ENCODE measurements at places on chromosomes 11 and 22.
A peak's percentile ranks its signal among the peaks of the same experiment; 100 is the strongest.

GRCh38 chr22:48926136-48926535, 901.5 kb downstream of the BRD1 start:
- no peak for DNase-seq

- DNase-seq, result no peak
Measured at GRCh38 chr22:47610764-47611163, 848.3 kb downstream of the TBC1D22A start.

DNA sequence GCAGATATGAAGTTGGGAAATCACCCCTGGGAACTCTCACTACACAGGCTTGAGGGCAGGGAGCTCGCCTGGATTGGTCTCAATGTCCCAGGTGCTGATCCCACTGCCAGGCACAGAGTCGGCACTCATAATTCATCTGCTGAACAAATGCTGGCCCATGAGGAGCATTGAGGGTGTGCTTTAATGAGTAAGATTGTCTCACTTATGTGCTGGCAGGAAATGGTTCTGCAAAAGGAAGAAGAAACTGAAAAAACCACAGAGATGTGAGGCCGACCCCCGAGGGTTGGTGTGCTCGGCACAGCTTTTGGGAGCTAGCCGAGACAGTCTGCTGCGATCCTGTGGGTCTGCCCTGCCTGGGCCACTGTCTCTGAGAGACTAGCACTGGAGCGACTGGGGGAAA, 9.4 kb downstream of the PLAAT2 start:
- no peak for DNase-seq

DNA sequence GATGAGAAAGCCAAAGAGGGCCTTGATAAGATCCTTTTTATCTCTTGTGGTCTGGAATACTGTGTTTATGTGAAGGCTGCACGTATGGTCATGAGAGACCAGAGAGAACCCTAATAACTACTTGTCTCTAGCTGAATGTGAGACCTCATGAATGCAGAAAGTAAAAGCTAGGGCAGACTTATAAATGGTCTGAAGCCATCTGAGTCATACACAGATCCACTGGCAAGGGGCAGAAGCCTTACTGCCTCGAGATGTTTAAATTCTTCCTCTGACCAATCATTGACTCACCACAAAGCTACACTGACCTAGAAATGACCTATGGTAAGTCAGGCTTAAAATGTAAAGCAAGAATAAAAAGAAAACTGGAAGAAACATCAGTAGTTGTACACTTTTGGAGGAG, 22.7 kb upstream of the OR4B1 start:
- DNase-seq, result peak; percentile 19

- no peak for DNase-seq
Measured at GRCh38 chr22:45465633-45466032, 37.0 kb upstream of the FBLN1 start.

GRCh38 chr11:60349990-60350389, 22.9 kb downstream of the MS4A6E start:
- no peak for DNase-seq

- no peak for DNase-seq
Measured at GRCh38 chr22:50183141-50183971, 2.4 kb upstream of the TRABD start.

DNA sequence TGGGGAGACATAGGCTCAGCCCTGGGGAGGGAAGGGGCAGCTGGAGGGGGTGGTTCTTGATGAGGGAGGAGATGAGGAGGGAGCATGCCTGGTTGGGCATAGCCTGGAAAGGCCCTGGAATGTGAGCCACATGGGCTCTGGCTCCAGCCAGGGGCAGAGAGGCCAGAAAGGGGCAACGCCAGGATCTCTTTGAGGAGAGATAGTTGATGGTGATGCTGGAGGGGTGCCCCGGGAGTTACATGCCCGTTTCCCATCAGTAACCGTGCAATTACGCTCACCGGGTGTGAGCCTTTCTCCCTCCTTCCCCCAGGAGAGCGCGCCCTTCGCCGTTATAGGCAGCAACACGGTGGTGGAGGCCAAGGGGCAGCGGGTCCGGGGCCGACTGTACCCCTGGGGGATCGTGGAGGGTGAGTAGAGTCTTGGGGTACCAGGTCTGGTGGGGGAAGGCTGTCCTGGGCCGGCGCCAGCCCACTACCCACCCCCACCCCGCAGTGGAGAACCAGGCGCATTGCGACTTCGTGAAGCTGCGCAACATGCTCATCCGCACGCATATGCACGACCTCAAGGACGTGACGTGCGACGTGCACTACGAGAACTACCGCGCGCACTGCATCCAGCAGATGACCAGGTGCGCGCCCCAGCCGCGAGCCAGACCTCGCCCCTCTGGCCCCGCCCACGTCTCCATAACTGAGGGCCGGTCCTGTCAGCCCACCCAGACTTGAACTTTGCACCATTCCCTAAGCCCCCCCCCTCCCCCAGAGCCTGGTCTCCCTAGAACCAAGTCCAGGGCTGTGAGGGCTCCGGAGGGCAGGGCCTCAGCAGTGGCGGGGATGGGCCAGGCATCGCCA, 1.8 kb upstream of the GP1BB start:
- DNase-seq, result no peak

GRCh38 chr11:124799348-124800225, 619 bp downstream of the MSANTD2 start:
- peak; percentile 48 for DNase-seq

- no peak for DNase-seq
Measured at GRCh38 chr22:20101638-20102037, 14.3 kb upstream of the RANBP1 start.

DNA sequence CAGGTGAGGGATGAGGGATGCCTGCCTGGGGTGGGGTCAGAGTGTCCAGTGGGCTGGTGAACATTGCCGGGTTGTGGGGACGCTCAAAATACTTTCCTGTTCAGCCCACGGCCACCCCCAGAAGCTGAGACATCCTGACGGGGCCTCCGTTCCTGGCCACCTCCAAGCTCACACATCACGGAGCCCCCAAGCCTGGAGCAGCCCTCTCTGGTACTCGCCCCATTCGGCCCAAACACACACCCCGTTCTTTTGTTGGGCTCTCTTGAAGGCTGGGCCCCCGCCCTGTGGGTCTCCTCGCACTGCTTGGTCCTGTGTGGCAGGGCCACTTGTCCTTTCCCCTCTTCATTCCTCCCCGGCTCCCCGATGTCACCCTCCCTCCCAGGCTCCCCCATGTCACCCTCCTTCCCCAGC, 442.6 kb downstream of the TBC1D22A start:
- no peak for DNase-seq

GRCh38 chr11:1863352-1864216, 10.7 kb downstream of the LSP1 start:
- DNase-seq, result peak; percentile 33

DNA sequence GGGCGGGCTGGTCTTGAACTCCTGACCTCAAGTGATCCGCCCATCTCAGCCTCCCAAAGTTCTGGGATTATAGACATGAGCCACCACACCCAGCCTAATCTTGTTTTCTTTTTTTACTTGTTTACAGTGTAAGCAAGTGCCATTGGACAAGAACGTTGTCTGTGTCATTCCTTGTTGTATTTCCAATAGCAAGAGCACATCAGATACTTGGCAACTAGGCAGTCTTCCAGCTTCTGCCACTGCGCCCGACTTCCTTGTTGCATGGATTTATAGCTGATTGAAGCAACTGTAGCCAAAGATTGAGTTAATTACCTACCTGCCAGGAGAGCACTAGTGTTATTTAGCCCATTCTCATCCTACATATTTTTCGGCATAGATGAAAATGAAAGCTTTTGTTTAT, 3.1 kb upstream of the SGSM3 start:
- DNase-seq, result no peak

DNA sequence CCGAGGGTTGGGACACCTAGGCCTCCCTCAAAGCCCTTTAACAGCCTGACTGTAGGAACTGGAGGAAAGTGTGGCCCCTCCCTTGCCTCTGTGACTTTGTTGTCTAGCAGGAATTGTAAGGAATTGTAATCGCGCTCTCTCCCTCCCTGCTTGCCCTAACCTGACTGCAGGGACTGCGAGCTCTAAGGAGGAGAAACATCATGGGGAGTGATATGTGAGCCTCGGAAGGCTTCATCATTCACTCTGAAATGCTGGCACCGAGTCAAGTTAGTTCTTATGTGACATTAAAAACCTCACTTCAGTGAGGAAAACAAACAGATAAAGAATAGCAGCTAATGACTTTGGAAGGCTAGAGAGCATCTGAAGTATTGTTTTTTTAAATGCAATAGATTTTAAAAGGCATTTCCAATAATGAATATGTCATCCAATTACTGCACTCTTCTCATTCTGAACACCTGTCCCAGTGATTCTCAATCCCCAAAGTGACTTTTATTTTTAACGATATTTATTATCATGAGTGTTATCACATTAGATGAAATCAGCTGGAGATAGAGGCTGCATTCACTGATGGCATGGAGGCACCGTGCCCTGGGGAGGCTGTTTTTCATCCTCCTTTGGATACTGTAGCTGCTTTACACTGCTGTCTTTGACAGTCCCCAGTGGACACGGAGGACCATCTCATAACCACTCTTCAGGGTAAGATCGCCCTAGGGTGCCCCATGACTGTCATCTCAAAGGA, 58.5 kb upstream of the NTM start:
- no peak for DNase-seq

DNA sequence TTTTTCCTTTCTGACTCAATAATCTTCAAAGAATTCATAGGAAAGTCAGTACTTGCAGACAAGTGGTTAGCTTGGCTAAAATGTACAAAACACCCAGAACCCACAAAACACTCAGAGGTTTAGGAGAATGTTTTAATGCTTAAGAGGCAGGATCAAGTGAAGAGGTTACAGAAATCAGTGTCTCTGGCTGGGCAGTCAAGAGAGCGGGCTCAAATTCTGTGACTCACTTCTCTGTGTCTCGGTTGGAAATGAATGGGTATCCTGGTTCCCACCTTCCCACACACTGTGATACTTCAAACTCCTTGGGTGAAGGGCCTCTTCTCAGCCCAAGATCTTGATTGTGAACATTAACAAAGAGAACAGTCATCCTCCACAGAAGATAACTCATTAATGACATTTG, 3.8 kb downstream of the MPEG1 start:
- DNase-seq, result no peak

DNA sequence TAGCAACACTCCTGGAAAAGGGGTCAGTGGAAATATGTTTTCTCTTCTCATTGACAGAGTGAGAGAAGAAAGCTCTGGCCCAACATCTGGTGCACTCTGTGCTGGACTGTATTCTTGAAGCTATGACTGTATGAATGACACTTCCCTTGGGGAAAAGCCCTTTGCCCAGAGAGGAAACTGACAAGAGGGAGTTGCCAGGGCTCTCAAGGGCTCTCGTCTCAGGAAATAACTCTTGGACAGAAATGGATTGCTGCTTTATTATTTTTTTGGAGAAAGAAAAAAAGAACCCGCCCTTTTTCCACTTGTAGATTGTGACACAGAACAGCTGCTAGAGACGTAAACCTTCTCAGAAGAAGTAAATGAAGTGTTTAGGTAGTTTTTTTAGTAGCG, 11.4 kb downstream of the ETS1 start:
- DNase-seq, result no peak

- DNase-seq, result peak; percentile 2
Measured at GRCh38 chr11:74417860-74418508, 19.8 kb upstream of the PGM2L1 start.

- no peak for DNase-seq
Measured at GRCh38 chr11:127259102-127259501, 258.5 kb upstream of the KIRREL3 start.

DNA sequence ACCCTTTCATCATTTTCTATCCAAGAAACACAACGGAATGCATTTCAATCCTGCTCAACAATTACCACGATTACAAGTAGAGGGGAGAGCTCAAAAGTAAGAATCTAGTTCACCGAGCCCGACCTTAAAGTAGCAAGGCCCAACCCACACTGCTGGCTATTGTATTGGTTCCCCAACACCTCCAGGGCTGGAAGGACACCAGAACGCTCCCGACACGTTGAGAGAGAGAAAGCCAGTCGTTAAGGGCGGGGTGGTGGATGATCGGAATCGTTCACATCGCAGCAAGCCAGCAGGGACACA, 690 bp downstream of the CKAP5 start:
- peak; percentile 41 for DNase-seq

DNA sequence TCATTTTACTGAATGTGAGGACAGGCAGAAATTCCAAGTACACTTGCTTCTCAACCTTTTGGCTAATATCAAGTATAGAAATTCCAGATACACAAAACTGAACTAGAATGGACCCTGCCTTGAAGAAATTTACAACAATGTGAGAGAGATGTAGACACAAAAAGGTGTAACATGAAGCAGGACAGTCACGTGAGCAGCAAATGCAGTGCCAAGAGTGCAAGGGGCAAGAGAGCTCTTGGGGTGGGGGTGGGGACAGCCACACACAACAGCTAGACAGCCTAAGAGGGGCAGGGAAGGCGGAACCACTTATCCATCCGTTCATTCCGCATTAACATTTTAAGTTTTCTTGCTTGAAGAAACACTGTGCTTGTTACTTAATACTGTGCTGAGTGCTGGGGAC, 28.9 kb downstream of the PLEKHA7 start:
- DNase-seq, result no peak

DNA sequence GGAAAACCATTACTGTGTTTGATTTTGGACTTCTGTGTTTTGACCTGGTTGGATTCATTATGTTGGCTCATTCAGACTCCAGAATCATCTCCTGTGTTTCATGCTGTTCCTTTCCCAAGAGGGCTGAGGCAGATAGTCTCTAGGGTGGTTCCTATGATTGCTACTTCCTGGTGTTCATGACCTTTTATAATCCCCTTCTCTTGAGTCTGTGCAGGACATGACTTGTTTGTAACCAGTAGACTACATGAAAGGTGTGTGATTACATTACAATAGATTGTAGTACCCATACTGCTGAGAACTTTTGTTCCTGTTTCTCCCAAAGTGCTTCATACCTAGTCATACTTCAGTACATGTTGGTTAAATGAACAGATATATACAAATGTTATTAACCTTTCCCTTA, 700.6 kb downstream of the METTL15 start:
- no peak for DNase-seq

DNA sequence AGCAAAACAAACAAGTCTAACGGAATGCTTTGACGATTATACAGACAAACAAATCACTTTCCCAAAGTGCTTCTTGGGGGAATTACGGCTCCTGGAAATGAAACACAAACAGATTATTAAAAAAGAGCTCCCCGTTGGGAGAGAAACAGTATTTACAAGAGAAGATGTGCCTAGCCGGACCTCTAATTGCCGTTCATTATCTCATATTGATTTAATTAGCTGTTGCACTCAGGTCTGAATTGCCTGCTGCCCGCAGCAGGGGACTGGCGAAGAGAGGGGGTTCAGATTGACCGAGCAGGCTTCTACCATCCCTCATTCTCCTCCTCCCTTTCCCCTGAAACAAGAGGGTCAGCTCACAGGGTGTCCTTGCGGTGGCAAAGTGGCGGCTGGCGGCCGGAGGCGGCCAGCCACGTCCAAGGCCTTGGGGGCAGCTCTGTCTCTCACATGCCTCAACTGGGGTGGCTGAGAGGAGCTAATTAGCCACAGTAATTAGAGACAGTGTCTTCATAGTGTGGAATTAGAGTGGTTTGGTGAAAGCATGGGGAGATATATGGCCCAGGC, 295.1 kb downstream of the MIAT start:
- DNase-seq, result no peak

GRCh38 chr11:128624269-128625175, 37.2 kb upstream of the ETS1 start:
- no peak for DNase-seq

- no peak for DNase-seq
Measured at GRCh38 chr11:110425751-110426545, 3.8 kb upstream of the FDX1 start.
